Smooth muscle cell of the brain vasculature (primary cell): ENCODE measurements at places on chromosomes 16 and 17.

- no peak for DNase-seq
Measured at GRCh38 chr17:47797797-47798196, 23.8 kb downstream of the OSBPL7 start.

- DNase-seq, result no peak
Measured at GRCh38 chr16:3642397-3643094, 11.9 kb upstream of the DNASE1 start.

DNA sequence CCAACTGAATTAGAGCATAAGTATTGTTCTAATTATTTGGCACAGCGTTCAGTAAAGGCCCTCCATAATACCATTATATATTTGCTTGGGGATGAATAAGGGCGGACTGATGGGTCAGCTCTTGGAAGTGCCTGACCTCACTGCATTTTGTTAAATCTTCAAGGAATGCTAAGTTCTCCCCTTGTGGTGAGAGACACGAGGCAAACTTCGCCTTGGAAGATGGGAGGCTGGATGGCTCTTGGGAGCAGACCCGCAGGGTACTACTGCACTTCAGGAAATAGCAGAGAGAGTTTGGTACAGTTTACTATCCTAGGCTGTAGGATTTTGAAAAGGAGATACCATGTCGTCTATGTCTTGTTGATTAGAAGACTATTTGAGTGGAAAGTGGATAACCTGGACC, 87.0 kb upstream of the RPRML start:
- no peak for DNase-seq

- no peak for DNase-seq
Measured at GRCh38 chr17:19718041-19718612, 1.7 kb upstream of the SLC47A2 start.

- DNase-seq, result no peak
Measured at GRCh38 chr17:27477050-27477888, 21.0 kb downstream of the KSR1 start.

GRCh38 chr16:83818276-83818675, 10.5 kb downstream of the HSBP1 start:
- DNase-seq, result no peak

DNA sequence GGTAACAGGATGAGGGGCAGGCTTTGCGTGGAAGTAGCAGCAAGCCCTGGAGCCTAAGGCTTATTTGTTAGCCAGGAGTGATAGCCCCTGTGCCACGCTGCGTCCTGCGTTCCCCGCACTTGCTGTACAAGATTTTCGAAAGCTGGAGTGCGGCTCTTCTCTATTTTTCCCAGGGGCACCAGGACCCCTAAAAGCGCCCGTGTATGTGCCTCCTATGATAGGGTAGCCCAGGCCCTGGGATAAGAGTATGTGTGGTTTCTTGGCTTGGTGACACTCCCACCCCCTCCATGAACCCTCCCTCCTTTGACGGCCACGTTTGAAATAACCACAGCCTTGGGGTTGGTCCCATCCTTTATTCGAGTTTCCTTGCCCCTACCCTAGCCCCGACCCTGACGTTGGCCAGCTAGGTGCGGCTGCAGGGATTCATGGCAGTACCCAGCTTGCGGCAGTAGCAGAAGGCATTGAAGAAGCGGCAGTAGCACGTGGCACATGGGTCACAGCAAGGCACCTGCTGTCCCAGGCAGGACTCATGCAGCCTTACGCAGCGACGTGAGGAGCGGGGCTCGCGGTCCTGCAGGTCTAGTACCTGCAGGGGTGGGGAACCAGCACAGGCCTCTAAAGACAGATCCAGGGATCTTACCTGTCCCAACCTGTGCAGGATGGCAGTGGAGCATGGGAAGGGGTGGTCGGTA, 968 bp downstream of the AGRP start:
- DNase-seq, result no peak
